Astrocyte (in vitro differentiated cells and primary cell): ENCODE measurements at places on chromosomes 5 and 9. TPM values are rescaled to one million over a fixed set of nuclear protein-coding genes. Genes with fewer than 3 reads are reported as not detected.
A peak's percentile ranks its signal among the peaks of the same experiment; 100 is the strongest.

DNA sequence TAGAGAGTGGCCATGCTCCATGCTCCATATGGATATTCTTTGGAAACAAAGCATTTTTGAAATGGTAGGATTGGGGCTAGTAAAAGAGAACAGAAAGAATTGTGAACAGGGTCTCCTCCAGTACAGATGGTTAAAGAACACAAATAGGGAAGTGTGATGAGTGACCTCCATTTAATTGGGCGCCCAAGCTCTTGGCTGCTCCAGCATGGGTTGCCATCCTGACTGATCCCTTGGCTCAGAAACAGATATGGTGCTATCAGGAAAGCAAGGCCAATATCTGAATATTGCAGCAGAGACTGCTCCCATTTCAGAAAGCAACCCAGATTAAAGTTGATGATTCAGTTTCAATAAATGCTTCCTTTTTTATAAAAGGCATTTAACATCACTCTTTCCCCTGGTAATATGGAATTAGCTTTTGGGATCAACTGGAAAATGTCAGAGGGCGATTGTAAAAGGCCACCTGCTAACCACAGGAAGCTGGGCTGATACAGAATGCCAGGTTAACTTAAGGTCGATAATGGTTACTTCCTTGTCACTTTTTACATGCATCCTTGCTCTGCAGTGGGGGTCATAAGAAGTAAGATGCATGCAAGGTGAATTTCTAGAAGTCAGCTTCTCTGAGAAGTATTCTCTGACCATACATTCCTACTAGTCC, 52.9 kb downstream of the TMC1 start:
- no peak for DNase-seq

GRCh38 chr5:67774786-67775185, 440.8 kb upstream of the PIK3R1 start:
- no peak for DNase-seq

The FOXD4L5 gene
- 0.11 TPM in 1 of 2 replicates, not detected in the other for total RNA-seq

- DNase-seq: no peak
These were observed 60.8 kb upstream of the KLF9 start for GRCh38 chr9:70475211-70475610.

- no peak for DNase-seq
These were observed 18.7 kb upstream of the PIK3R1 start for GRCh38 chr5:68196876-68197275.

The S100Z gene
- total RNA-seq: not detected in 2 replicates

DNA sequence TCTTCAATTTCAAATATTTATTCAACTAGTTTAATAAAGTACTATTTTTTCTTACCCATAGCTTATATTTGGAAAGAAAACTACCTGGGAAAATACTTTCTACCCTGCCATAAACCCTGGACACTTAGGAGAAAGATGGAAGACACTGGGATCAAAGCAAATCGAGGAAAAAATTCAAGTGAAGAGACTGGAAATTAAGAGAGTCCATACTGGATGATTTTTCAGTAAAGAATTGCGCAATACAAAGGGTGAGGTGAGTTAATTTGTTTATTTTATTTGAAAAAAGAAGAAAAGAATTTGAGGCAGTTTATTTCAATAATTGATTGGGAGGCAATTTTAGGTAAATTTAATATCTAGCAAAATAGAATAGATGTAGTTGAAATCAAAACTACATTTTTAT, 331.8 kb upstream of the ITGA1 start:
- no peak for DNase-seq

The MSMP gene
- not detected in 2 replicates for total RNA-seq

DNA sequence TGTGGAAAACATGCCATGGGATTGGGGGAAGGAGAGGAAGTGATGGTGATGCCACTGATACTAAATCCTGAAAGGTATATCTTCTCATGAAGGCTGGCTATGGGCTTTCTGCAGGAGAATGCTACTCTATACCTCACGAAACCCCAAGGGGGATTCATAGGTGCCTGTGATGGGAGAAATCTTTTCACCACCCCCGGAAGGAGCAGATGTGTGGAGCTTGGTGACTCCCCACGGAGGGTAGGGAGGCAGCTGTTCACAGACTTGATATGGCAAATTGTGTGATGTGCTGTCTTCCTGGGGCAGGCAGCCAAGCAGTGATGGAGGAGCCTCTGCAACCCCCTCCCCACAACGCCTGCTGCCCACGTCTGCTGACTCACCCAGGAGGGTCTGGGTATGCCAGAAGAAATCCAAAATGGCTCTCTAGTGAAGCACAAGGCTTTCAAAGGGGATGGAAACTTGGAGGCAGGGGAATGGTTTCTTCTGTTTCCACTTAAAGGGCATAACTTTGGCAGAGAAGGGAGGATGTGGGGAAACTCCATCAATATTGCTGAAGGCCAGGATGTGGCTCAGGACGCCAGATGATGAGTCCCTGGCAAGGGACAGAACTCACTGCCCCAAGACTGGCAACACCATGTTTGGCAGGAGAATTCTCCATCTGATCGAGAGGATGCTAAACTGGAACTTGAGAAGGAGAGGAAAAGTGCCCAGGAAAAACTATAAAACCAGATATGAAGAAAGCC, 188.3 kb downstream of the GABBR2 start:
- DNase-seq: peak; percentile 39

DNA sequence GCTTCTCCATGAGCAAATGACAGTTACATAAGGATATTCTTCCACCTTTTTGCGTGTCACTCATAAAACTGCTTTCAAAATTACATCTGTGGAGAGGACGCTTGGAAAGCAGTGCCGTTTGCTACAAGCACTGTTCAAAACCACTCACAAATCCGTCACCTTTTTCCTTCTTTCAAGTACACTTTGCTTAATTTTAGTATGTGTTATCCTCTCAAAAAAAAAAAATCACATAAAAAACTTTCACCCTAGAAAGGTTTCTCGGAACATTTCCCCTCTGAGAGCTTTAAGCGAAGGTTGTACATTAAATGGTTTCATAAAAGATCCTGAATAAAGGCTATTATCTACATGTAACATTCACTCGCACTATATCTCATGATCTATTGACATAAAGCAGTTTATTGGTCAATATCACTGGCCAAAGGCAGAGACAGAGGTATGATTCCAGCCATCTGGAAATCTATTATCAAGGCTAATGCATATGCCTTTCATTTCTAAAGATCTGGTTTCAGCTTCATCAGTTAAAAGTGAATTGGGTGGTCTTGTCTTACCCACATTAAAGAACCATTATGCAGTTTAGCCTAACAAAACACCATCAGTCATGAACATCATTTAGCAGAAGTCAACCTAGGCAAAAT, 163.6 kb downstream of the ENC1 start:
- DNase-seq: no peak

The MEGF10 gene
- total RNA-seq: 15.8 and 19.5 TPM in 2 replicates

GRCh38 chr5:58872670-58873273, 289.9 kb downstream of the RAB3C start:
- no peak for DNase-seq

- DNase-seq: no peak
These were observed 47.9 kb upstream of the XPA start for GRCh38 chr9:97744710-97745708.

The SLC45A2 gene
- total RNA-seq: 0.82 and 0.98 TPM in 2 replicates
